ENCODE measurements at places on chromosomes 6 and 20. TPM values are rescaled to one million over a fixed set of nuclear protein-coding genes. Genes with fewer than 3 reads are reported as not detected.

DNA sequence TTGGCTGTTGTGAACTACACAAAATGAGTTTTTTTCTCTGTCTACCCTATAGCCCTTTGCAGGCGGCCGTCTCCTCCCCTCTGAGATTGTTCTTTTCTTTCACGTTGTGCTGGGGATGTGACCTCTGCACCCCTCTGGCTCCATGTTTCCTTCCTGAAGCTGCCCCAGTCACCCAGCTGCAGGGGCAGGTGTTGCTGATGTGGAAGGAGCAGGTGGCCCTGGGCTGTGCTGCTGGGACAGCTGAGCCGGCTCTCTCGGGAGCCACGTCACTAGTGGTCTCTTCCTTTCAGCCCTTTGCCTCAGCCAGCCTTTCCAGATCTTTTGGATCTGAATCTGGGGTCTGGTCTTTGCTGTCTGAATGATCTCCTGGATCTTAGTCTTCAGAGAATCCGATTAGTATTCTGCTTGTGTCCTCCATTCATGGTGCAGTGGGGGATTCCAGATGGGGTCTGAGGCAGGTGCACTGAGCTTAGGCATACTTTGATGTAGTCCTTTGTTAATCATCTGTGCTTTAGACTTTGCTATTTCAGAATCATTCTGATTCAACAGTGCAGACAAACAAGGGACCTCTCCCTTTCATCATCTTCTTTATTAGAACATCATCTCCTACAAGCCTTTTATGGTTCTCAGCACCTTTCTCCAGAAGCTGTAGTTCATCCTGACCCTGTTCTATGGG lies 31.4 kb downstream of the TMEM181 start:
- DNase-seq: no peak

DNA sequence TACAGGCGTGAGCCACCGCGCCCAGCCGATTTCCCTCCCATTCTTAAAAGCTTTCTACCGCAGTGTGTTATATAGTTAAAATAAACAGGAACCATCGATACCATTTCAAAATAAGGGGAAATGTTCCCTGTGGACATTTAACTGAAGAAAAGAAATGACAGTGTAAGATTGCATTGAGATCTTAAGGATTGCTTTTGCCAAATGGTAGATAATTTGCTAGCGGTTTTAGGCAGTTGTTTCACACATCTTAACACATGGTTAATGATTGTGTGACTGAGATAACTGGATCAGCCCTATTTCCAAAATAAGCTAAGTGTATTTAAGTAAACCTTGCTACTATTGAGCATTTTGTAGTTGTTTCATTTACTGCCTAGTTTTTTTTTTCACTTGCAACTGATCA lies 15.6 kb downstream of the STX16 start:
- no peak for DNase-seq

DNA sequence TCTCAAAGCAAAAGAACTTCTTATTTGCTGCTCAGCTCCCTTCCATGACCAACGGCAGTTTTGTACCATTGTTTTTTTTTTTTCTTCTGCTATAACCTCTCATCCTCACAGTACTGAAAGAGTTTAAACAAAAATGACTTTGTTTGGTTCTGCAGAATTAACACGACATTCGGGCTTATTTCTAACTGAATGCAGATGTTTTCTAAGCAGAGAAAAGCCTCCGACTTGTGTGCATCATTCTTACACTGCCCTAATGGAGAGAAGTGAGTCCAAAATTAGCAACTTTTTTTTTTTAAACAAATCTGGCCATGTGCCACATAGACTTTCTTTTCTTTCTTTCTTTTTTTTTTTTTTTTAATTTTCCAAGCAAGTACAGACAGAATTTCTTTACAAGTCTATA lies 382.7 kb downstream of the HDGFL1 start:
- no peak for DNase-seq

SOBP gene
- 2.9 TPM for total RNA-seq

DNA sequence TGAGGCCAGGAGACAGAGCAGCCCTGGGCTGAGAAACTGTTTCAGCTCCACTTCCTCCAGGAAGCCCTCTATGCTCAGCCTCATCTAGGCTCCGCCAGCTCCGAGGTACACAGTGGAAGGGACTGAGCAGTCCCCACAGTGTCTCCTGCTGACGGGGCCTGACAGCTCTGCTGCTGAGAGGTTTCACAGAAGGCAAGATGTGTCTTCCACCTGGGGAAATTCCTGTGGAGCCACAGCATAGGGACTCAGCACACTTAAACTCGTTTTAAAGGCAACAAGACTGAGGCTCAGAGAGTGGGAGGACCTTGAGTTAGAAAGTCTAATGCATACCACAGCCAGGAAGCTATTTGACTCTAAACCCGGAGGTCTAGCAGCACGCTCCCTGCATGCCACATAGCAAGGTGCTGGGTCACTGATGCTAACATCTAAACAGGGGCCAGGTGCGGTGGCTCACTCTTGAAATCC lies 6.8 kb downstream of the ADA start:
- no peak for DNase-seq

DNA sequence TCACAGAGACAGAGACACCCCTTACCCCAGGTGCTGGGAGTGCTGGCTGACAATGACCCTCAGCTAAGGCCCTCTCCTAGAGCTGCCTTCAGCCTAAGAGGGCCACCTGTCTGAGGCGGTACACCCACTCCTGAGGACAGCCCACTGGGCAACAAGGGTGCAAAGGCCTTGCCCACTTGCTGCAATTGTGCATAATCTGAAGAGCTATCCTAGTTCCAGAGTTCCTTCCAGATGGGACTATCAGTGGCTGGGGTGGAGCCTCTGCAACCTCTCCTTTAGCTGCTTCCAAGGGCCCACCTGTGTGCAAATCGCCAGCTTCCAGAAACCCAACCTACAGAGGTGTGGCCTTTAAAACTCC lies 87.5 kb downstream of the PREX1 start:
- no peak for DNase-seq

DNA sequence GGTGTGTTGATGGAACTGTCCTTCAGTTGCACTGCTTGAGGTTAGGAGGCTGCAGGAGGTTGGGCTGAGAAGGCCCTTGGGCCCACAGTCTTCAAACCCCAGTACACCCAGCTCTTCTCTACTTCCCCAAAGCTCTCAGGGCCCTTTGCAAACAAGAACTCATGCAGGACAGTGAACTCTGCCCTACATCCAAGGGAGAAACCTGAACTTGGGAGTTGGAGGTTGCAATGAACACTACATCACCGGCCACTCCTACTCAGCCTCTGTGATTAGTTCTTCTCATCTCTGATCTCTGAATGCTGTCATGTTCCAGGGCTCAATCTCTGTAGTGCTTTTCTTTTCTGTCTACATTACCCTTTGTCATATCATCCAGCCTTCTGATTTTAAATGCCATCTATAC lies 148.5 kb upstream of the PDE7B start:
- no peak for DNase-seq

GRCh38 chr20:56278196-56278595 lies 29.7 kb downstream of the MC3R start:
- DNase-seq: no peak

DNA sequence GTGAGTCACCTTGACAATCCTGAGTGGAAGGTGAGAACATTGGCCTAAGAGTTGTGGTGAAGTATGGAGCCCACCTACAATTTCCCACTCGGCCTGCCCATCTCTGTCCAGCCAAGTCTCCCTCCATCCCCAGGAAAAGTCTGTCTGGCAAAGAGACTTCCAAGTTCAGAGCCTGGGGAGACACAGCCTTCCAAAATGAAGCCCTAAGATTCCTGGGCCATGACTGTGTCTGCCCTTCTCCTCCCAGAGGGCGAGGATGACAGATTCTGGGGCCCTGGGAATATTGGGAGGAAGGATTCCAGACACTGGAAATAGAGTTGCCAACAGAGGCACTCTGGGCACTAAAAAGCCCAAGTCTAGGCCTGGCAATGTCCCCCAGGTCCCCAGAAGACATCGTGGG lies 176.8 kb downstream of the NFATC2 start:
- peak; percentile 44 for DNase-seq

- DNase-seq: no peak
These were observed 4.7 kb downstream of the SLCO4A1 start for GRCh38 chr20:62646851-62647520.

ADGRF1 gene
- 0.17 TPM for total RNA-seq

- DNase-seq: no peak
These were observed 118.1 kb downstream of the UST start for GRCh38 chr6:148864941-148865340.

BACH2 gene
- 0.31 TPM for total RNA-seq

- peak; percentile 76 for DNase-seq
These were observed 131.2 kb upstream of the CDH4 start for GRCh38 chr20:61120595-61121515.

DNA sequence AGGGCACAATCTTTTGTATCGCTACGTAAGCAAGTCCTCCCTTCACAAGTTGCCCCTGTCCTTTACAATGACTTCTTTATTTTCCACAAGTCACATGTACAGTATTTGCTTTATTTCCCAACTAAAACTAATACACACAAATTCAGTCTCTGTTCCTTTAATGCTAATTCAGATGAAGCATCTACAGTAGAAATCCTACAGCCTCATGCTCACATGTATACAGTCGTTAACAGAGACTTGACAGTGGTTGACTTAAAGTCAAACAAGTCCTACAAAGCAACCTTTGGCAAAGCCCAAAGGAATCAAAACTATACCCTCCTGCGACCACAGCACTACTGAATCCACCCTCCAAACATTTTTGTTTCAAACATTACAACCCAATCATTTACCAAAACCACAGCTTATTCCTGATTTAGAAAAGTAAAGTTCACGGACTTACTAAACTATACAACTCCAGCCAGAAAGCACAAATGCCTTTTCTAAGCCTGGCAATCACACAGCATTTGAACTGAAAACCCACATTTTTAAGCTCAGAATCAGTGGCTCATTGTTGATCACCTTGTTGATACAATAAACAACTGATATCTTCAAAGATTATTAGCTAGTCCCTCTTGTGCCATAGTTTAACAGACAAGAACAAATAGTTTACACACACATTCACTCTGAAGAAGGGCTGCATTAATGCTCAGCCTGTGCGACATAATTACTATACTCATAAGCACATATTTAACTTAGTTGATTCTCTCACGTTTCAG lies 70.9 kb upstream of the NHSL1 start:
- peak; percentile 11 for DNase-seq

DNA sequence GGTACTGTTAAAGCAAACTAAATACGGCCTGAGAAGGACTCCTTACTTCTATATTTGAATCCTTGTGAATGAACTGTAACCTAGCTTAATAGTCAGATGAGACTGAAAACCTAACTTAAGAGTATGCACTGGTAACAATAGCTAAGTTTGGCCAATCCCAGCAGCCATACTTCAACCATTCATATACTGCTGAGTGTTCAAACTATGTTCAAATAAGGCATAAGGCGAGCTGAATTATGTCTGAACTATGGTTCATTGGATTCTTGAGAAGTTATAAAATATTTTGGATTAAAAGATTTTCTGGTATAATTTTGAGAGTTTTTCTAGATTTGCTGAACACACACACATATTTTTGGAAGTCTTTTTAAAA lies 2.2 kb downstream of the SMPDL3A start:
- DNase-seq: no peak

GRCh38 chr20:36642136-36642535 lies 3.9 kb downstream of the SLA2 start:
- DNase-seq: no peak

DNA sequence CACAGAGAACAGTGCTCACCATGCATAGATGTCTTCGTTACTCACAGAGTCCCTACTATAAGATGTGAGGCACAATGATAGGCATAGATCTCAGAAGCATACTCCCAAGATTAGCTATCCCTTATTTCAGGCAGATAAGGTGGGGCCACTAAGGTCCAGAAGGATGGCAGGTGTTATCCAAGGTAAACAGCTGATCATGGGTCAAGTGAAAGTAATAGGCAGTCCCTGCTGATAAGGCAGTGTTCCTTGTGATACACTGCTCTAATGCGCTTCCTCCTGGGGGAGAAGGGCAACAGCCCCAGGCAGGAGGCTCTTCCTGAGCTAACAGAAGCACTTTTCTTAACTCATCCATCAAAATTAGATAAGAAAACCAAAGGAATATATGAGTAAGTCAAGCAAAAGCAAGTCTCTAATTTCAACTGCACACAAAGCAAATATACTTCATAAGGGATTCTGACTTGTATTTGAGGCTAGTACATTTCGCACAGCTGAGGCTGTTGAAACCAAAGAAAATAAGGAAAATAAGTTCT lies 42.2 kb downstream of the METTL24 start:
- DNase-seq: no peak

HLA-DRB1 gene
- total RNA-seq: 1.4 TPM

DNA sequence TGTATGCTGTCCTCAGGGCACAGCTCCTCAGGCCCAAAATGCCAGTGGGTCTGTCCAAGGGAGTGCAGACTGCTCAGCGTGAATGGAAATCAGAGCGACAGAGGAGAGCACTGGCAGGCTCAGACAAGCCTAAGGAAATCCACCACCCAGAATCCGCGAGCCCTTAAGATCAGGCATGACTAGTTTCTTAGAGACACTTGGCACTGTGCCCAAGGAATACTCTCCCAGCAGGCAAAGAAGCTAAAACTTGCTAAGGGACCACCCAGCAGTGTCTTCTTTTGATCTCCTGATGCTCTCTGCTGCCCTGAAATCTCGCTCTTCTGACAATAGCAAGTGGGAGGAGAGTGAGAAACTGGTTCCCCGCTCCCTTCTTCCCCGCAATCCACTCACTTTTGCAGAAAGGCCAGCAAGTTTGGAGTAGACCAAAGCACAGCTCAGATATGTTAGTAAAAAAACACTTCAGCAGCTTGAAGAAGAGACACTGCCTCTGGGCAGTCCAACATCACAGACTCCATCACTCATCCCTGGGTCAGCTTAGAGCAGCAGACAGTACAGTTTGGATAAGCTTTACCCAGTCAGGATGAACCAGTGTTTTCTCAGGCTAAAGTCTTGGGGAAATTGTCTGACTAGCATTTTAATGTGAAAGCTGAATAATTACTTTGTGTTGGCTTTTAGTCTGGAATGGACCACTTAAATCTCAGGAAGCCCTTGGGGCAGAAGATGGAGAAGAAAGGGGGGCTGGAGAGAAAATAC lies 32.4 kb downstream of the TRAF3IP2 start:
- DNase-seq: no peak

DNA sequence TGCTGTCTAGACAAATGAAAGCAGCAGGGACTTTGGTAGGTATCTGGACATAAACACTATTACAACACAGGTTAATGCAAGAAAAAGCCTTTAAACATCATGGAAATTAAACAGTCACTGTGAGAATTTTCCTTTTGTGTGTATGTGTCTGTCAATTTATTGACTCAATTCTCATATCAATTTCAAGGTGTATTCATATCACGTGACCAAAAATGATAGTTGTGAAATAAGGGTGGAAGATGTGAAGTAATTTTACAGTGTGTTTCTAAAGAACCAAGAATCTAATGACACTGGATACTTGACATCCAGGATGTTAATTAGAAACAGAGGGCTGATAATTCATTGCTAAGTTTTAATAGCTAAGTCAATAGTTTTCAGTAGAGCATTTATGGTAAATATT lies 244.0 kb downstream of the TMEM242 start:
- DNase-seq: no peak

DNA sequence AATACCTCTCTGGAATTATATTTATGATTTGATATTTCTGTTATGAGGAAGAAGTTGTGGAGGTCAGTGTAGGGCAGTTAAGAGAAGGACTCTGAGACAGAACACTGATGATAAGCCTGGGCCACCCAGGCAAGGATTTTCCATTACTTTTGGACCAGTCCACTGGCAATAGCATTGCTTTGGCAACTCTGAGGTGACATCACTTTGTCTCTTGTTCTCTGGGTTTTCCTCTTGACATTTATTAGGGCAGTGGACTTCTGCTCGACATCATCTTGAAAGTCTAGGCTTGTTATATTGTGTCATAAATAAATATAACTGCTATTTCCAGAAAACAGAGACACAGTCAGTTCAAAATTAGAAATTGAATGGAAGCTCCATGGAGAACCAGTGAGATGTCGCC lies 268.0 kb downstream of the SMOC2 start:
- no peak for DNase-seq
